ENCODE measurements at places on chromosomes 6 and 20. TPM values are rescaled to one million over a fixed set of nuclear protein-coding genes. Genes with fewer than 3 reads are reported as not detected.

GRCh38 chr20:478010-478948 lies 15.9 kb upstream of the TBC1D20 start:
- peak; percentile 45 for DNase-seq

- no peak for DNase-seq
Measured at GRCh38 chr6:65116326-65116725, 590.7 kb downstream of the EYS start.

DNA sequence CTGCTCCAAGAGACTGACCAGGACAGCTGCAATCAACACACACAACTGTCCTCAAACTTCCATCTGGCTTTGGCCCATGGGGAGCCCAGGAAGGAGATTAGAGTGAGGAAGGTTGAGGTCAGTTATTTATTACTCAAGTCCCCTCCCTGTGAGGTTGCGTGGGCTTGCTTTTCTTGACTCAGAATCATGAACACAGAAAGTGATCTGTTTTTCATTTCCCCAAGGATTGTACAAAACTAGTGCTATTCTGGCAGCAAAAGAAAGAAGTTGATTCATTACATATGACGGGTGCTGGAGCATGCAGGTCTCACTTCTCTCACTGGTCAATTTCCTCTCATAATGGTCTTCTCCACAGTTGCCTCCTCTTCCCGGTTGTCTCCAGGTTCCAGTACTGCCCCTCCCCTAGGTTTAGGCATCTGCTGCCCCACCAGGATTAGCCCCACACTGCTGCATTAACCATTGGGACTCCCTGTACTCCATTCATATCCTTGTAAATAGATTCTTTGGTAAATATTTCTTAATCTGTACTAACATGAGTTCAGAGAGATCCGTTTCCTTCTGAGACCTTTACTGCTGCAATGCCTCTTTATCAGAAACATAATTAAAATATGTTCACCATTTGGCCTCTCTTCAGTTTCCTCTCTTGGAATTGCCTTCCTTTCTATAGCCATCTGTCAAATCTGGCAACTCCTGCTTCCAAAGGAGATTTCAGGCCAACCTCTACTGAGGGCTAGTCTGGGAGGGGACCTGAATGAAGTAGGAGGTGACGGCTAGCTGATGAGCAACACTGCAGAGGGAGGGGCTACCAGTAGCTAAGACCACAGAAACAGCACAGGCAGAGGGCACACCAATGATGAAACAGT lies 888.8 kb downstream of the QKI start:
- DNase-seq = peak; percentile 46

DNA sequence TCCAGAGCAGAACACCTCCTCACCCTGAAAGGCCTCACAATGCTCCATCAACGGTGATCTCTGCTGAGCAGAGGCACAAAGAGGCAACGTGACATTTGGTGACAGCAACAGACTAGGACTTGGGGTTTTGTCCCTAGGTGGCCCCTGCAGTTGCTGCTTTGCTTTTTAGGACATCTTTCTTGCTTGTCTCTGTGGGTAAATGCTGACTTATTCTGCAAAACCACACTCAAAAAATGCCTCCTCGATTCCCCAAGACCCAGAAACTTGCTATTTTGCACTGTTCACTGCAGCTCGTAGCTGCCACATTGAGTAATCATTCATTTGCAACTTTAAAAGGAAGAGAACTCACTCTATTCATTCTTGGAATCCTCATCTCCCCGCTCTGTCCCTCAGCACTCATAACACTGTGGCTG lies 209.9 kb downstream of the LY86 start:
- DNase-seq = no peak

DNA sequence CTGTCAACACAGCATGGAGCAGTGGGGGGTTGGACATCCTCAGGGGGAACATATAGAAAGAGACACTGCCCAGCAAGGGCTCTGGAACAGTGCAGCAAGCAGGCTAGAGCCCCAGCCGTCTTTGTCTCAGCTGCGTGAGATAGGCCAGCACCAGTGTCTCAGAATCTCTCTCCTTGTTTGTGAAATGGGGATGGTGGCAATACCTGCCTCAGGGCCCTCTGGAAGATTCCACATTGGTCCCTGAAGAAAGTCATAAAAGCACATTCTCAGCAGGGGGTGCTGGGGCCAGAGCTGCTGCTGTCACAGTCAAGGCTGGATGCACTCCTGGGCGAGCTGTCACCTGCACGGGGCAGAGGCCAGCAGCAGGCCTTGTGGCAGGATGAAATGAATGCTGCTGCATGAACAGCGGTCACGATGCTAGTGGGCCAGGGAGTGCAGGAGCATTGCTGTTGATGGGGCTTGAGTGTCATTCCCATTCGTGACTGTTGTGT lies 121.7 kb downstream of the SYCP2 start:
- no peak for DNase-seq

DNA sequence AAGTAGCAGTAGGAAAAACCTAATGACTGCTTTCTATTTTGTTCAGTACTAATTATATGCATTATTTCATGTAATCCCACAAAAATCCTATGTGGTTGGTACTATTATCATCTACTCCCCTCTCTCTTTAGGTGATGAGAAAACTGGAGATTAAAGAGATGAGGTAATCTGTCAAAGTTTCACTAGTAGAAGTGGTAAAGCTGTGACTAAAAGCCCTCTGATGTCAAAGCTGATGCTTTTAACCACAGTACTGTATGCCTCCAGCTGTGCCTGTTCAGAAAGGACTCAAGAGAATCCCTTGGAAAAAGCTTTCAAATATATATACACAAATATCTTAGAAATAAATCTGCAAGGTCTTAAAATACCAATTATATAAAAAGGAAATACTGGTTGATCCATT lies 38.0 kb downstream of the PHIP start:
- DNase-seq = no peak

DNA sequence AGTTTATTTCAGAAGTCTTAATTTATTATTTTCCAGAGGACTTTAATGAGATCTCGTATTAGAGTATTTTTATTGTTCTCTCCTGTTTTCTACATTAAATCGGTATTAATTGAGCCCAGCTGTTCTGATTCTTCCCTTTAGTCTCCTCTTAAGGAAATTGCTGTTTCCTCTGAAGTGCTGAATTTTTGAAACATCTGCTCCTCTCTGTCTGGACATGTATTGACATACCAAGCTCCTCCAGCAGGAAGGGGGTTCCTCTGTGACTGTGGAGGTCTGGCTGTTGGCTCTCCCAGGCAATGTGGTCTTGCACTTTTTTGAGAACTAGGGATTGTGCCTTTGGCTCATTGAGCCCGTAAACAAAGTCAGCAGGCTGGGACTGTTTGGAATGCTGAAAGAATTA lies 74.9 kb downstream of the MAP3K4 start:
- DNase-seq = peak; percentile 9

- peak; percentile 2 for DNase-seq
Measured at GRCh38 chr6:40160826-40161225, 226.6 kb upstream of the MOCS1 start.

- DNase-seq = peak; percentile 16
Measured at GRCh38 chr6:79193971-79194370, 40.5 kb downstream of the HMGN3 start.

DNA sequence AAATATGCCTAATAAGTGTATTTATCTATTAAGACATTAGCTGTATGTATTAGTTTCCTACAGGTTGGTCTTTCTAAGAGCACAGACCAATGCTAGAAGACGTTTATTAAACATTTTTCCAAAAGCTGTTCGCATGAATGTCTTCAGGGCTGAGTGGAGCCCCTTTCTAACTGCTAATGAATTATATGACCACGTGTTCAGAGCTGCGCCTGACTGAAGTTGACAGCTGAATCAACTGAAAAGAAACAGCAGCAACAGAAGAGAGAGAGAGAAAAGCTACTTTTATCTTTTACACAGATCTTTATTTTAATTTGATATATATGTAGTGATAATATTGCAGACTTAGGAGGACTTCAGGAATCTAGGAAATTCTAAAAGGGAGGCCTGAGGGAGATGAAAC lies 75.2 kb upstream of the ARID1B start:
- peak; percentile 70 for DNase-seq

GRCh38 chr6:110296241-110297025 lies 61.7 kb downstream of the METTL24 start:
- peak; percentile 8 for DNase-seq

GRCh38 chr6:132354517-132355167 lies 46.6 kb downstream of the MOXD1 start:
- no peak for DNase-seq

DNA sequence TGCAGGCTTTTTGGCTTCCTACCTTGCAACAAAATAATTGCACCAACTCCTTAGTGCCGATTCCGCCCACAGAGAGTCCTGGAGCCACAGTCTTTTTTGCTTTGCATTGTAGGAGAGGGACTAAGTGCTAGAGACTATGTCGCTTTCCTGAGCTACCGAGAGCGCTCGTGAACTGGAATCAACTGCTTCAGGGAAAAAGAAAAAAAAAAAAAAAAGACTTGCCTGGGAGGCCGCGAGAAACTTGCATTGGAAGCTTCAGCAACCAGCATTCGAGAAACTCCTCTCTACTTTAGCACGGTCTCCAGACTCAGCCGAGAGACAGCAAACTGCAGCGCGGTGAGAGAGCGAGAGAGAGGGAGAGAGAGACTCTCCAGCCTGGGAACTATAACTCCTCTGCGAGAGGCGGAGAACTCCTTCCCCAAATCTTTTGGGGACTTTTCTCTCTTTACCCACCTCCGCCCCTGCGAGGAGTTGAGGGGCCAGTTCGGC lies 420 bp downstream of the SOX4 start:
- DNase-seq = no peak

- no peak for DNase-seq
Measured at GRCh38 chr20:42370075-42370474, 751.9 kb upstream of the CHD6 start.

- no peak for DNase-seq
Measured at GRCh38 chr20:42435230-42435629, 754.5 kb downstream of the PTPRT start.

GRCh38 chr20:23115822-23116221 lies 29.7 kb upstream of the CD93 start:
- no peak for DNase-seq

DNA sequence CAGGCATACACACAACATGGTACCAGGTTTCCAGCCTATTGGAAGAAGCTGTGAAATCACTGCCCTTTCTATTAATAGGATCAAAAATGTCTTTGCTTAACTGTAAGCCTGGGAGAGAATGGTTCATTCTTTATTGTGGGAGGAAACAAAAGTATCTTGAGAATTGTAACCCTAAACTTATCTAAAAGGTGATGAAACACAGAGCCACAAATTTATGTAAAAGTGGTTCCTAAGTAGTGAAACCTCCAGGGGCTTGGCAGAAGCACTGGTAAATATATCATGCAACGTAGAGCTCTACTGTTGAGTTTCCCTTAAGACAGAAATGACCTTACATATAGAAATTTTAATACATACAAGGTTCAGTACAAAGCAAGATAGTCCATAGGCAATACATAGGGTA lies 17.2 kb upstream of the NOX3 start:
- DNase-seq = no peak

DNA sequence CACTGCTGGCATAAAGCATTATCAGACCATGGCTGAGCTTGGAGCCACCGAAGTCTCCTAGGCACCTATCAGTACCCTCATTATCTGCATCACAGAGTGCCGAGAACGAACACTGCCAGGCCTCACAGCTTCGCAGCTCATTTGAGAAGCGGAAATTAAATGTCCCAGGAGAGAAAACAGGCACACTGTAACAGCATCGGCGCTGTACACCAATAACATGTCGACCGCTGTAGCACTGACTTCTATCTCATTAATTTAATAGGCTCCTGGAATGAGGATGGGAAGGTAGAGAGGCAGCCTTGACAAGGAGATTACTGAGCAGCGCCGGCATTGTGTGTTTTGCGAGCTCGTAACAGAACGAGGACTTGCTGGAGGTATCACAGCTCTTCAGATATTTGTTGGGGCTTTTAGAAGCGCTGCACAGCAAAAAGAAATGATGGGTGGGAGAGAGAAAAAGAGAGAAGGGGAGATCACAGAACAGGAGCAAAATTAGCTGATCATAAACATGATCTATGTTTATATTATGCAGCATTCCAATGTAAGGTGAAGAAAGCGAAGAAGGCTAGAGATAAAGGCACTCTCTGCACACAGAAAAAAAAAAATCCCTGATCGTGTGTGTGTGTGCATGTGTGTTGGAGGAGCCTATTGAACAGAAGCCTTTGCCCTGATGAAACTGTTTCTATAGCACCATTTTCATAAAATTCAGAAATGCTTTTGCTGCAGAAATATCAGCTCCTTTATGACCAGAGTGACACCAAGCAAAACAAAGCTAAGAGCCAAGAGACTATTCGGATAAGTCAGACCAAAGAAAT lies 29.2 kb downstream of the ID4 start:
- no peak for DNase-seq

DNA sequence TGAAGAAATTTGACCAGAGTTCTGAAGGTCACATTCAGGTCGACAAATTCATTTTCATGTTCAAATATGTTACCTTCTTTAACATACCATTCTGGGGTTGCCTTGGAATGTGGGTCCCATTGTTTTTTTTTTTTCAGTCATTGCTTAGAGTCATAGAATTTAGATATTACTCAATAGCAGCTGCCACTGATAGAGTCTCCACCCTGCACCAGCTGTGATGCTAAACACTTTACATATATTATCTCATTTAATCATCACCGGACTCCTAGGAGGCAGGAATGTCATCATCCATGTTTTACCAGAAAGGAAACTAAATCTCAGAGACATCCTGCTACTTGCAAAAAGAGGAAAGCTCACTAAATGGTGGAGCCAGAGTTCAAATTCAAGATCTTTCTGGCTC lies 204.7 kb downstream of the ESR1 start:
- no peak for DNase-seq

DNA sequence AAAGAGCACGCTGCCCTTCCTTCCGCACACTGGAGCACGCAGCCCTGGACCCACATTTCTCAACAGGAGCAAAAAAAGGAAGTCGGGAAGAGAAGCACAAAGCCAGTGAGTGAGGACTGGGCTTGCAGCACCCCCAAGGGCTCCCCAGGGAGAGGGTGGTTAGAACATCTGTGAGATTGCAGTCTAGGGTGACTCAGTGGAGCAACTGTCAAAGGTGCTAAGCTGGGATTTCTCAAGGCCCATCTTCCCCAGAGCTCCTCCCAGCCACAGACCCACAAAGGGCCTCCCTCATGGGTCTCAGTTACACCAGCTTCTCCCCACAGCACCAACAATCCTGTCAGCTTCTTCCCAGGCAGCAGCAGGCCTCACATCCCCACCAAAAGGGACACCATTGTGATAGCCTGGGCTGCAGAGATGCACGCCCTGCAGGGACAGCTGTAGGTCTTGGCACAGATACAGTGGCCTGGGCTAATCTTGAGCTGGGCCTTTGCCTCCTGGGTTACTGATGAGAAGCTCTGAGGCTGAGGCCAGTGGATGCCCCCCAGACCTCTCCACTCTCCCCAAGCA lies 39.6 kb upstream of the CD93 start:
- DNase-seq = peak; percentile 72

GRCh38 chr20:10540636-10541493 lies 105.8 kb downstream of the SLX4IP start:
- no peak for DNase-seq

The SLC17A3 gene
- not detected for total RNA-seq

The QKI gene
- 419 TPM for total RNA-seq

The NHLRC1 gene
- 3.2 TPM for total RNA-seq

The KHDC1 gene
- 3.2 TPM for total RNA-seq

The MAP1LC3A gene
- total RNA-seq = 23.8 TPM

The GNAS-AS1 gene
- total RNA-seq = 2.5 TPM

The SPTLC3 gene
- total RNA-seq = 15.8 TPM

The VWA7 gene
- 2.3 TPM for total RNA-seq

The IL20RA gene
- total RNA-seq = 4.6 TPM

Data from tongue (tissue), 3 donors.